ENCODE measurements at places on chromosomes 2 and 18.

- no peak for DNase-seq
These were observed 664.8 kb downstream of the STK39 start for GRCh38 chr2:167582619-167583018.

- no peak for DNase-seq
These were observed 271.5 kb upstream of the LYPD1 start for GRCh38 chr2:132941296-132942020.

GRCh38 chr2:140596447-140596846, 1534.4 kb downstream of the LRP1B start:
- DNase-seq, result no peak

DNA sequence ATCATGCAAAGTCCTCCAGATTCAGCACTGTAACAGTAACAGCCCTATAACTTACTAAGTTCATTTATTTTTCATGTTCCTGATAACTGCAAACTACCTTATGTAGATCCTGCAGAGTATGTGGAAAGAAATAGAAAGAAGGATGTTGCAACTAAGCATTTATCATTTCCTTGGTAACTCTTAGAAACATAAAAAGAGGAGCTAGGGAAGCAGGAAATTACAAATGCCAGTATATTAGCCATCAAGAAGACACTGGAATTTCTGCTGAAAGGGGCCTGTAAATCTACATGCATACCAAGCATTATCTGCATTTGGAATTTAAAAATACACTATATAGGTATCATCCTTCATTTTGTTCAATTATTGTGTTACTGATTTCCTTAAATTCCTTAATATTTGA, 66.8 kb downstream of the PDE11A start:
- DNase-seq, result no peak

- DNase-seq, result no peak
These were observed 90.3 kb downstream of the RBMS1 start for GRCh38 chr2:160402997-160403979.

GRCh38 chr2:109321570-109321969, 192.6 kb downstream of the SH3RF3 start:
- no peak for DNase-seq

GRCh38 chr18:79926715-79927606, 24.5 kb downstream of the SLC66A2 start:
- no peak for DNase-seq
